Stimulated activated CD4-positive, alpha-beta T cell treated with anti-CD3 and anti-CD28 coated beads, Interleukin-15, amount 100 ng/mL, for 1 hour (primary cell): ENCODE measurements at places on chromosomes 11 and 22.

DNA sequence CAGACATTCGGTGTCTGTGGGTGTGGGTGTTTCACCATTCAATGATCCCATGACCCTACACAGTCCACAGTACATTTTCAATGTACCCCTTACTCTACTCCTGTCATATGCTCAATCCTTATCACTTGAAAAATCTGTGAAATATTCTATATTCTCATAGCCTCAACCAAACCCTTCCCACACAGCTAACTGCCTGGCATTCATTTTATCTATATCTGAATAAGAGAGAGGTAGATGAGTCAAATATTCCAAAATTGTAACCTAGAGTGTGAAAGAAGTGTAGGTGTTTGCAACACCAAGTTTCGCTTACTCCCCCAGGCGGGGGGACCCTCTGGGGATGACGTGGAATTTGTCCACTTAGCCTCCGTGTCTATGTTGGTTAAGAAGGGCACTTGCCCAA, 354.8 kb downstream of the ETS1 start:
- DNase-seq, result no peak

DNA sequence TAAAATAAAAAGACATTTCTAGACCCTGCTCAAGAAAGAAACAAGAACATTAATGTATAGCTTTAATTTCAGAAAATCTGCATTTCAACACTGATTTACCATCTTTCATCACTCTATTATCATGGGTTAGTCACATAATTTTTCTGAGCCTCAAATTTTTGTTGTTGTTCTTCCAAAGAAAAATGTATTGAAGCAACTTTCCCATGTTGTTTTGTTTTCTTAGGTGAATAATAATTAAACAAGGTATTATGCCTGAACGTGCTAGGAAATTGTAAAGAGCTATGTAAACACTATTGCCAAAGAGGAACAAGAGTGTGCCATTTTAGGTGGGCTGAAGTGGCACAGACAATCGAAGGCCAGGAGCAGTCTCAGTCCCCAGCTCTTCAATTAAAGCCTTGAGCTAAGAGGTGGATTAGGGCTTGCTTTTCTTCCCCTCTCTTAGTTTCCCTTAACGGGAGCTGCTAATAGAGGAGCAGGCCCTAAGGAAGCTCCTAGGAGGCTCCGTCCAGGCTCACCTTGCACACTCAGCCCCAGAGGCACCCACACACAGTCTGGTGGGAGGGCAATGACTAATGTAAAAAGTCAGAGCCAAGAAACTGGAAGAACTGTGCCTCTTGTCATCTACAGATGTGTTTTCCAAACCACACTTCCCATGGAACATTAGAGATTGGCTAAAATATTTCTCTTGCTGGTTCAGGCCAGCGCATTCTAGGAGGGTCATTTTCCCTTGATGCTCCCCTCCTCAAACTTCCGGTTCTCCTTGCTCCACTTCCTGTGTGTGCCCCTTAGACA, 8.8 kb upstream of the UBASH3B start:
- DNase-seq, result no peak

DNA sequence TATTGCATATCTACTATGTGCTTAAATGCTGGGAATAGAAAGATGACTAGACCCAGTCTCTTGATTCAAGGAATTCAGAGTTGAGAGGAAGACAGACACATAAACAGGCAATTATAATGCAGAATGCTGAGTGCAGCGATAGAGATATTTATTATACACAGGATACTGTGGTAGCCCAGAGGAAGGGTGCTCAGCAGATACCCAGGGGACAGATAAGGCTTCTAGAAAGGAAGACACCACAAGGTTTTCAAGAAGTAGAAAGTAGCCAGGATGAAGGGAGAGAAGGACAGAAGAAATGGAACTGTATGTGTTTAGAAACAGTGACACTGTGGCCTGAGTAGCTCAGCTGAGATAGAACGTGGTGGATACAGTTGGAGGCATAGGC, 79.4 kb upstream of the NNMT start:
- DNase-seq, result no peak

- DNase-seq, result no peak
Observed at GRCh38 chr11:30365793-30366517, 43.1 kb downstream of the ARL14EP start.

DNA sequence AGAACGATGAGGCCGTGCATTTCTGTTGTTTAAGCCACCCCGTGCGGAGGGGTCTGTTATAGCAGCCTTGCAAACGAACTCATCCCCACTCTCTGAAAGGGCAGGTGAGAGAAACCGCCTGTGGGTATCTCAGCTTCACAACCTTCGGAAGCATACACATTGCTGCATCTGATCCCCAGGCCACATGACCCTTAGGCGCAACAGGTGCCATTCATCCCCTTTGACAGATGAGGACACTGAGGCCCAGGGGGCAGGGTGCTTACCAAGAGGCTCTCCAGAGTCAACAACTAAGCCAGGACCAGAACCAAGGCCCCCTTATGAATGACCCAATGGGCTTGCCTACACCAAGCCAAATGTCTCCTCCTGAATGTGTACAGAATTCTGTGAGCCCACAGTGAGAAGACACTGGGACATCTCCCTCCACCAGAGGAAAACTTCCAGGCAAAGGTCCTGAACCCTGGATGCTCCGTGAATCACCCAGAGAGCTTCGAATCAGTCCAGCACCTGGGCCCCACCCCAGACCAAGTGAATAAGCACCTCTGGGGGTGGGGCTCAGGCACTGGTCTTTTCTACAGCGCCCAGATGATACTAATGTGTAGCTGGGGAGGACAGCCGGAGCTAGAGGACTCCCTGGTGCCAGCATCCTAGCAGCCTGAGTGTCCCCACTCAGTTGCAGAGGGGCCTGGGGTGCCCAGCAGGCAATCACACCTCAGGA, 83.2 kb downstream of the BUD13 start:
- no peak for DNase-seq

DNA sequence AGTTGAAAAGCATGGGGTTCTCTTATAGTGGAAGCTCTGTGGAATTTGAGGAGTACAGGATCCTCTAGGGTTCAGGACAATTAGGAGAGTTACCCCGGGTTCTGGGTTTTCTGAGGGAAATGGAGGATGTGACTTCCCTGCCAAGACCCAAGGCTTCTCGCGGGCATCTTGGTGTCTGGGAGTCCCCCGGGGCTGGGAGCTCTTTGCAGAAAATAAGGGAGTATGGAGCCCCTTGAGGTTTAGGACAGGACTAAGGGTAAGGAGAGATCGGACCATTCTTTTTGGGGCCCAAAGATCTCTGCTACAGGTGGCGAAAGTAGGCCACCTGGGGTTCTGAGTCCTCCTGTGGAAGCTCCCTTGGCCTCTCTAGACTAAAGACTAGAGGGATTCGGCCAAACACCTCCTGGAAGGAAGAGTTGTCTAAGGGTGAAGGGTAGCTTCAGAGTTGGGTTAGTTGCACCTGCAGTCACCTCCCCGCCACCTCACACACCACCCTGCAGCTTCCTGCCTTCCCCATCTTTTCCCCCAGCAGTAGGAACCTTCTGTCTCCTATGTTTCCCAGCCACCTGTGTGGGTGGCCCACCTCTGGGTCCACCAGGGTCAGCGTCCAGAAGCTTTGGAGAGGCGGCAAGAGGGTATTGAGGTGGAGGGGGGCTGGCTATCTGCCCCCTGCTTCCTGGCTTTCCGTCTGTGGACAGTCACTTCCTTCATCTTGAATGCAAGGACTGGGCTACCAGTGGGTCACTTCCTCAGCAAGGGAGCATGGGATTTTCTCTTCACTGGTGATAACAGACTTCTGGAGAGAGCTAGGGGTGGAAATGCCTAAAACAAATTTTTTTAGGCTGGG, 908 bp downstream of the LIMK2 start:
- DNase-seq, result no peak

DNA sequence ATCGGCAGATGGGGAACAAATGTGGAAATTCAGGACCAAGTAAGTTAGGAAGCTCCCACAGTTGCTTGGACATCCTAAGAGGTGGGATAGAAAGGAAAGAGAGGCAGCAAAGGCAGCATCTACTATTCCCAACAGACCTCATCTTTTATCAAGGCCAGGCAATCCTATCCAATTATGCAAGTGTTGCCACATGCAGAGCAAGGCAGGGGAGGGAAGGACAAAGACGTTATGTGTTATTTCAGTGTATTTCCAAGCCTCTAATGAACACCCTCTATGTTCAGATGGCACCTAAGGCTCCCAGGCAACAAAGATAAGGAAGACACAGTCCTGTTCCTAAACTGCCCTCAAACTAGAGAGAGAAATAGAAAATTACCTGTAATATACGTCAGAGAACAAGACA, 9.2 kb downstream of the TIGD3 start:
- no peak for DNase-seq

DNA sequence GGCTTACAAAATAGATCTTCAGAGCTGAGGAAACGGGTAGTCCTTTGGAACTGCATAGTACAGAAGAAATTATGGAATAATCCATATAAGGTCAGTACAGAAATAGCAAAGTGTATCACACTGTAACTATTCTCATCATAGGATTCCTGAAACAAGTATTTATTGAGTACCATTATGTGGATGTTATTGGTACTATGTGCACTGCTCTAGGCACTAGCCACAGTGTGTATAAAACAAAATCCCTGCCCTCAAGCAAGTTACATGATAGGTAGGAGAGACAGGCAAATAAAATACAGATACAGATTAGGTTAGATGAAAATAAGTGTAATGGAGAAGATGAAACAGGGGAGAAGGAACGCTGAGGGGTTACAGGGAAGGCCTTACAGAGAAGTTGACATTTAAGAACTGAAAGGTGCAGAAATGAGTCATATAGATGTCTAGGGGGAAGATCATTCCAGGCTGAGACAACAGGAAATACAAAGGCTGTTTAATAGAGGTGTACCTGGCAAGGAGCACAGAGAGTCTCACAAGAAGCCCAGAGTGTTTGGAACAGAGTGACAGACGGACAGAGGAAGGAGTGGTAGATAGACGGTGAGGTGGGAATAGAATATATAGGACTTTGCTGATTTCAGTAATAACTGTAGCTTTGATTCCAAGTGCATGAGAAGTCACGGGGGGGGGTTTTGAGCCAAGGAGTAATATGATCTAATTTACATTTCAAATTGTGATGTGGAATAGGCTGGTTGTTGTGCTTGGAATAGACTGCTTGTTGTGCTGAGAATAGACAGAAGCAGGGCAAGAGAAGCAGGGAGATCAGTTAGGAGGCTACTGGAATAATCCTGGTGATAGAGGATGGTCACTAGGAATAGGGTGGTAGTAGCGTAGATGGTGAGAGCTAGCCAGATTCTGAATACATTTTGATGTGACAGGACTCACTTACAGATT, 13.7 kb downstream of the RNF141 start:
- DNase-seq, result no peak

DNA sequence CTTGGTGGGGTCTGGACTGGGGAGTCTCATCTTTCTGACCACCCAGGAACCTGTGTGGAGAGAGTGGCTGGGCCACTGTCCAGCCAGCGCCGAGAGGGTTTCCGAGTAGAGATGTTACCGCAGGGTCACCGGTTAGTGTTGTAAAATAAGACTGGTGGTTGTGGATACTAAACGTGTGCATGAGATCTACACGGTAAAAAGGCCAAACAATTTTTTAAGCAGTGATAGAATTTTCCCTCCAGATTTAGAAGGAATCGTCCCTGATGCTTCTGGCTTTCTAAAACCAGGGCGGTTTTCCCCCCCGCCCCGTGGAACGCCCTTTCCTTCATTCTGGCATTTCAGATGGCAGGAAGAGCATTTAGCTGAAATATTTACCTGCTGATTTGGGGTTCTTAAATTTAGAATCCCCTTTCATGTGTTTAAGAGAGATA, 72.6 kb upstream of the PPARA start:
- no peak for DNase-seq

GRCh38 chr11:28518825-28519224, 410.6 kb downstream of the METTL15 start:
- DNase-seq, result no peak

- no peak for DNase-seq
Observed at GRCh38 chr22:27170491-27170890, 513.1 kb downstream of the MIAT start.

DNA sequence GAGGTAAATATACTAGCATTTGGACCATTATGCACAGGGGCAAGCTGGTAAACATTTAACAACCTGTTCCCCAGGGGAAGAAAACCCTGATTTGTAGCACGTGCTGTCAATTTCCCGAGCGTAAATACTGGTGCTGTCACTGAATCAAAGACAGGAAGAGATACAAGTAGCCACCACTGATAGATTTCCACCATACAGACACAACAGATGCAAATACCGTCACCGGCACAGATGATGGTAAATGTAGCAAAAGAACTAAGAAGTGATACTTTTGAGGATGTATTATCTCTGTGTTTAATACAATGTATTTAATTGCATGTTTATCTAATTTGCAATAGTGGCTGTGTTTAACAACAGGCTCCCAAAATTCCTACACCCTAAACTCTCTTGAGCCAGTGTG, 39.6 kb downstream of the SHISAL1 start:
- DNase-seq, result no peak

GRCh38 chr22:48886604-48887393, 940.9 kb downstream of the BRD1 start:
- DNase-seq, result no peak

DNA sequence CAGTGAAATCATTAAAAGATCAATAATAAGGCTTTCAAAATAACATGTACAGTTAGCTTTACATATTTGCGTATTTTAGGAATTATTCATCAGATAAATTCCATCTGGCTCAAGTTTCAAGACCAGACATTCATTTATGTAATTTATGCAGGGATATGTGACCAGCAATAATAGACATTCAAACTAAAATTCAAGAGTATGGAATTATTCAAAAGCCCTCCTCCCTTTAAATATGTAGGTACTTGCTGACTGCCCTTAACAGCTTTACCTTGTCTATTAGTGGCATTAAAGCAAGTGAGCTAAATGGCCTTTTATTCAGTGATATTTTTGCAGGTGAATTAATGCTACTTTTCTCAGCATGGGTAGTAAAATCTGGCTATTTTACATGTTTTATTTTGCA, 126.1 kb downstream of the LRRC4C start:
- DNase-seq, result no peak

GRCh38 chr11:102448869-102449224, 3.7 kb downstream of the TMEM123 start:
- DNase-seq, result no peak

GRCh38 chr11:111735262-111736116, 30.7 kb downstream of the PPP2R1B start:
- DNase-seq, result no peak

- DNase-seq, result no peak
Observed at GRCh38 chr22:26169315-26170111, at the start of gene SEZ6L. TSS of gene SEZ6L (plus strand) at chr22:26169462. CDS start at chr22:26169670, 208 bp downstream.

DNA sequence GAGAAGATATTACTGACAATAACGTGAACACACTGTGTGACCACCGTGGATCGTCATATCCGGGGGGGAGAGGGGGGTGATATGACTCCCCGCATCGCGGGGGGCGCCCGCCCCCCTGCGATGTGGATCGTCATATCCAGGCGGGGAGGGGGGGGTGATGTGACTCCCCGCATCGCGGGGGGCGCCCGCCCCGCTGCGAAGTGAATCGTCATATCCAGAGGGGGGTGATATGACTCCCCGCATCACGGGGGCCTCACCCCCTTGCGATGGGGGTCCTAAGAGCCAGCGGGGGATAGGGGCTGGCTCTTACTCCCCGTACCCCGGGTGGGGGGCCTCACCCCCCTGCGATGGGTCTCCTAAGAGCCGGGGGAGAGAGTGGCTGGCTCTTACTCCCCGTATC, 19.9 kb downstream of the UNC93B1 start:
- DNase-seq, result no peak

GRCh38 chr22:25694196-25694907, 47.6 kb upstream of the MYO18B start:
- no peak for DNase-seq
